ENCODE measurements at places on chromosomes 6 and 20. TPM values are rescaled to one million over a fixed set of nuclear protein-coding genes. Genes with fewer than 3 reads are reported as not detected.

MROH8 gene
- total RNA-seq = 1.0 TPM

KCNQ2 gene
- total RNA-seq = 1.6 TPM

PBX2 gene
- total RNA-seq = 50.1 TPM

CD93 gene
- 76.7 TPM for total RNA-seq

MSH5 gene
- 3.1 TPM for total RNA-seq

IPCEF1 gene
- 2.1 TPM for total RNA-seq

EYA4 gene
- 40.2 TPM for total RNA-seq

F13A1 gene
- 160 TPM for total RNA-seq

SUMO4 gene
- total RNA-seq = 0.52 TPM

ME1 gene
- 2.6 TPM for total RNA-seq

BTNL2 gene
- not detected for total RNA-seq

RIPOR3 gene
- total RNA-seq = 2.6 TPM

PRPH2 gene
- 5.7 TPM for total RNA-seq

WFDC12 gene
- total RNA-seq = not detected

GLP1R gene
- not detected for total RNA-seq

CAGE1 gene
- total RNA-seq = not detected

STX11 gene
- 2.1 TPM for total RNA-seq

PTK7 gene
- total RNA-seq = 50.1 TPM

ZSWIM1 gene
- 3.1 TPM for total RNA-seq

All from skeletal muscle tissue (tissue), 5 donors.